ENCODE measurements at places on chromosomes 7 and 10.

DNA sequence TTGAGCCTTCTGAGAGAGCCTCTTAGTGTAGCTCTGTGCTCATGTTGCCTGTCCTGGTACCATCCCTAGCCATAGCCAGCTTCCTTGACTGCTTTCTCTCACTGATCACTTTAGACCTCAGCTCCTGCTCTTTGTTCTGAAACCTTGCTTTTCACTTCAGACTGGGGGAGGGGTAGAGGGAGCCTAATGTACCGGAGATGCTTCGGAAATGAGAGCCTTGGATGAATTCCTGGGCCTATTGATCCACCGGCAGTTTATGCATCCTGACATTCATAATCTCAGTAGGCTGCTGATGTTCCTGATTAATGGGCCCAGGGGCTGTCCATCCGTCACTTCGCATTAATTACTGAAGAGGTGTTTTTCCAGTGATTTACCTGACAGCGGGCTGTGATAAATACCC, 38.8 kb downstream of the R3HCC1L start:
- no peak for DNase-seq

DNA sequence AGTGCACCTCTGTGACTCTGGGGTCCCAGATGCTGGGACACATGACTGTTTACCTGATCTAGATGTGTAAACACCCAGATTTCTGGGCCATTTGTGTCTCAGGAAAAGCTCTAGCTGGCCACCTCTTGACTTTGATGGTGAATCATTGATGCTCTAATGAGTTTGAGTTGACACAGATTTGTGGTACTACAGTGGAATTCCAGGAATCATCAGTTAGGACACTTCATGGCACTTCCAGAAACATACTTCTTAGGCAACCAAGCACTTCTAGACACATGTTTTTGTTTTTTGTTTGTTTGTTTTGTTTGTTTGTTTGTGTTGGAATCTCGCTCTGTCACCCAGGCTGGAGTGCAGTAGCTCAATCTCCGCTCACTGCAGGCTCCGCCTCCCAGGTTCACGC, 302.2 kb upstream of the ZMIZ1 start:
- no peak for DNase-seq

DNA sequence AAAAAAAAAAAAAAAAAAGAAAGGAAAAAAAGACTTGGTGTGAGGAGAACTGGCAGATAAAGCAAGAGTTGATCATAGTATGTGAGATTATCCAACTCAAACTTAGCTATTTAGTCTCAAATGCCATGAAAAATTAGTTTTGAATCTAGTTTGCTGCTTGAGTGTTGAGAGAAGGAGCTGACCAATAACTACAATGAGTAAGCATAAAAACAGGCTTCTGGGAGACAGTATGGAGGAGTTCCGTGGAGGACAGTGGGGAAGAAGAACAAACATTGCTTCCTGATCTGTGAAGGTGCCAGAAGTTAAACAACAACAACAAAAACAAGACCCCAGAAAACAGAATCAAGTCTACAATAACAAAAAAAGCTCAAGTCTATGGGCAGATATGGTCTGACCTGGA, 317.1 kb upstream of the POT1 start:
- DNase-seq = no peak

GRCh38 chr10:104038537-104038936, 47.1 kb downstream of the COL17A1 start:
- no peak for DNase-seq

GRCh38 chr7:139895141-139895829, 66.2 kb downstream of the TBXAS1 start:
- DNase-seq = no peak

- no peak for DNase-seq
Measured at GRCh38 chr7:20301311-20301939, 29.3 kb upstream of the ITGB8 start.

- no peak for DNase-seq
Measured at GRCh38 chr10:99487125-99487807, 45.5 kb upstream of the NKX2-3 start.

- DNase-seq = no peak
Measured at GRCh38 chr7:6164010-6164409, 108.4 kb downstream of the CYTH3 start.

GRCh38 chr7:143300959-143301935, 13.1 kb downstream of the CASP2 start:
- no peak for DNase-seq

DNA sequence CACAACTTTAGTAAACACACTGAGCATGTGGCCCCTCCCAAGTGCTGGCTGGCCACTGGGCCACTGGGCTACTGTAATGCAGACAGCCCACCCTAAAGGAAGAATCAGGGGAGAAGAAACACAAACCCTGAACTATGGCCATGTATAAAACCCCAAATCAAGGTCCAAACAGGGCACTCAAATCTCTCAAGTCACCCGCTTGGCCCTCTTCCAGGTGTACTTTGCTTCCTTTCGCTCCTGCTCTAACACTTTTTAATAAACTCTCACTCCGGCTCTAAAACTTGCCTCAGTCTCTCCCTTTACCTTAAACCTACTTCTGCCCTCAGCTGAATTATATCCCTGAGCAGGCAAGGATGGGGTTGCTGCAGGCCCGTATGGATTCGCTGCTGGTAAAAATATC, 72.6 kb downstream of the TPK1 start:
- DNase-seq = no peak

DNA sequence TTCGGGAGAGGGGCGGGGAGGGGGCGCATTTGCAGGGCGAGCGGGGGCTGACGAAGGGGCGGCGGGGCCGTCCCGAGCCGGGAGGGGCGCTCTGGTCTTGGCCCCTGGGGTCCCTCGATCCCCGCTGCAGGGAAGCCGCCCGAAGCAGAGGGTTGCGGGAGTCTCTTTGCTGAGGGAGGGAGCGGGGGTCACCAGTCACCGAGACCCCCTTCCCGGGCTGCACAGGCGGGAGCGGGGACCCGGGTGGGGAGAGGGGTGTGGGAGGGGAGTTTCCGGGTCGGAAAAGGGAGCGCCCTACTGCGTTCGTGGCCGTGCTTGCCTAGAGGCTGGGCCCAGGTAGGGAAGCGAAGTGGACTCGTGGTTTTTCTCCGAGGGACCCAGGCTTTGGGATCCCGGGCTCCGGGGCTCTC, 422 bp downstream of the AP1S1 start:
- DNase-seq = no peak

DNA sequence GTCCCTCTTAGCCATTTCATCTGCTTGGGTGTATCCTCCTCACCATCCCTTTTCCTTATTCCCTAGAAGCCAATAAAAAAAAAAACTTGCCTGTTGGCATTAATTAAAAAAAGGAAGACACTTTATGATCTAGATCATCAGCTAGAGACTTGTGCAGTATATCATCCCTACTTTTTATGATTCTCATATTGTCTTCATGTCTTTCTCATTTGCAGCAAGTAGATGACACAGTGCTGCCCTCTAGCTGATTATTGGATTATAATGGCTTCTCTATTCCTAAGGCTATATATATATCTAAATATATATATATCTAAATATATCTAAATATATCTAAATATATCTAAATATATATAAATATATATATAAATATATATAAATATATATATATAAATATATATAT, 272.4 kb upstream of the LRGUK start:
- DNase-seq = no peak

DNA sequence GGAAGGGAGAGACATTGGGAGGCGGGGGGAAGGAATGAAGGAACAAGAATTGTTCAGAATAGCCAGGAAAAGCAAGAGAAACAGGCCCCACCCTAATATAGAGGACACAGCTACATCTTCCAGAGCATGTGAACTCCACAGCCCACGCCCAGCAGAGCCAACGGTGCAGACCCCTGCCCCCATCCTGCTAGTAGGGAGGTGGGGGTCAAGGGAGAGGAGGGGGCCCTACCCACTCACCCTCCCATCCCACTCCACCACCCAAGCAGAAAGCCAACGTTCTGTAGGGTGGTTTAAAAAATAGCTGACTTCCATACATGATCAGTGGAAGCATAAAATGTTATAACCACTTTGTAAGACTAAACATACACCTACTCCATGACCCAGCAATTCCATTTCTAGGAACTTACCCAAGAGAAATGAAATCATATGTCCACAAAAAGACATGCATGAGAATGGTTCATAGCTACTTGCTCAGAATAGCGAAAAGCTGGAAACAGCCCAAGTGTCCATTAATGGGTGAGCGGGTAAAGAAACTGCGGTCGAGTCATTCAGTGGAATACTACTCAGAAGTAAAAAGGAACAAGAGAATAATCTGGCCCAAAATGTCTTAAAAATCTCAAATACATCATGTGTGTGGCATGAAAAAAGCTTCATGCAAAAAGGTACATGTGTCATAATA, 31.8 kb downstream of the CTBP2 start:
- no peak for DNase-seq

GRCh38 chr10:78258323-78259030, 224.8 kb downstream of the RPS24 start:
- no peak for DNase-seq

DNA sequence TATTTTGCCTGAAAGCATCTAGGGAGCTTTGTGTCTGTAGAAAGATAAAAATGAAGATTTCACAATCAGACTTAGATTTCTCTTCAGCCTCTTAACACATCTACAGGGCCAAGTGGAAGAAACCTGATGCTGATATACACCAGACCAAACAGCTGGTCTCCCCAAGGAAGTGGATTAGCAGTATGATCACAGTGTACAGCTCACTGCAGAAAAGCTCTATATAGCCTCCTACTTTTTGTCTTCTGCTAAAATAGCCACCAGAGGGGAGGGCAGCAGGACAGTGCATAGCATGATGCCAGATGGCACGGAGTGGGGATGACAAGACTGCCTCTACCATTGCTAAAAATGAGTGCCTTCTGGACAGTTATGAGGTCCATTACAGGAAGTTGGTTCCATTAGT, 16.0 kb downstream of the FAM13C start:
- DNase-seq = no peak

DNA sequence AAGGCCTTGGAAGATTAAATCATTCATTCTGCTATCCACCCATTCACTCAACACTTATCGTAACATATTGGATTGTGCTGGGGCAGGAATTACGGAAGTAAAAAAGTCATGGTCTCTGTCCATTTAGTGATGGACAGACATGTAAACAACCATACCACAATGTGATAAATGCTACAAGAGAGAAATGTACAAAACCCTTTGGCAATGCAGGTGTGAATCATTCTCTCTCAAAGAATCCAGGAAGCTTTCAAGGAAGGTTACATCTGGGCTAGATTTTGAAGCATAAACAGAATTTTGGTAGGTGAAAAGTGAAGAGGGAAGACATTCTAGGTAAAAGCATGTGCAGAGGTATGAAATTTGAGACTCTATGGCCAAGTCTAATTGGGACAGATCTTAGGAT, 61.7 kb upstream of the KCNIP2 start:
- no peak for DNase-seq

DNA sequence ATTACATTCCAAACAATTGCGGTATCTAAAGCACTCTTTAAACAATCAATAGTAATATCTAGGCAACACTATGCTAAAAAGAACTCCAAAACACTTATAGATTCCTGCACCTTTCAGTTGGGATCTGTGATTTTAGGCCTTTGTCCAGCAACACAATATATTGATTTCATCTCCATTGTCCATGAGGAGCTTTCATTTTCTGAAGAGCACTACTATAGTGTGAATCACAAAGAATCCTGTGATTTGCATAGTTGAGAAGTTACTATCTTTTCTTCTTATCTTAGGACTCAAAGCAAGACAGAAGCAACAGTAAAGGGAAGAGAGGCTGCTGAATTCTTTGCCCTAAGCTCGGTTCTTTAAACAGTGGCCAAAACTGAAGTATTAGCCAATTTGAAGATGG, 846.8 kb downstream of the IPMK start:
- DNase-seq = no peak

DNA sequence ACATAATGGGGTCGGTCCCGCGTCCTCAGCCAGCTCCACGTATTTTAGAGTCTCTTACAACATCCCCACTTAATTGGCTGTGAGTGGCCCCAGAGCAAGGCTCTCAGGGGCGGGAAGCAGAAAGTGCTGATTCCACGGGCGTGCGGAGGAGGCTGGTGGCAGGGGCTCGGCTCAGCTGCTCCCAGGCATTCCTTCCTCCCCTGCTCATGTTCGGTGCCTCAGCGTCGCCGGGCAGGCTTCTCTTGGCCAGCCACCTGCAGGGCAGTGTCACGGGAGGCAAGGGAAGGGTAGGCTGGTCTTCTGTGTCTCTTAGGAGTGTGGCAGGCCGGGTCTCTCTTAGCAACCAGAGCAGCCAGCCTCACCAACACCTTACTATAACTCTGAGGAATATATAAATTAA, 33.8 kb downstream of the IL15RA start:
- DNase-seq = no peak

DNA sequence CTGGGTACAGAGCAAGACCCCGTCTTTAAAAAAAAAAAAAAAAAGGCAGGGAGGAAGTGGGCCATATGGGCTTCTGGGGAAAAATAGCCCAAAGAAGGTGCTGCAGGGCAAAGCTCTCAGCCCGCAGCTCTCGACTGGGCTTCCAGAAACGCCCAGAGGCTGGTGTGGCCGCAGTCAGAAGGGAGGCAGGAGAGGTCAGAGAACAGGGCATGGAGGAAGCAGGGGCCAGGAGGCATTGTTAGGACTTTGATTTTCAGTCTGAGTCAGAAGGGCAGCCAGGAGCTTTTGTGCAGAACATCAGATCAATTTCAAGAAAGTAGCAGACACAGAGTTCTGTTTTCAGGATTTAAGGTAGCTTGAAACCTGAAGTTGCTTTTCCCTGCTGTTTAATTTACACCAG, 35.3 kb upstream of the CYTH3 start:
- no peak for DNase-seq

- DNase-seq = no peak
Measured at GRCh38 chr10:125646311-125646710, 36.7 kb downstream of the TEX36 start.

GRCh38 chr10:127368101-127368500, 171.7 kb upstream of the INSYN2A start:
- DNase-seq = no peak

DNA sequence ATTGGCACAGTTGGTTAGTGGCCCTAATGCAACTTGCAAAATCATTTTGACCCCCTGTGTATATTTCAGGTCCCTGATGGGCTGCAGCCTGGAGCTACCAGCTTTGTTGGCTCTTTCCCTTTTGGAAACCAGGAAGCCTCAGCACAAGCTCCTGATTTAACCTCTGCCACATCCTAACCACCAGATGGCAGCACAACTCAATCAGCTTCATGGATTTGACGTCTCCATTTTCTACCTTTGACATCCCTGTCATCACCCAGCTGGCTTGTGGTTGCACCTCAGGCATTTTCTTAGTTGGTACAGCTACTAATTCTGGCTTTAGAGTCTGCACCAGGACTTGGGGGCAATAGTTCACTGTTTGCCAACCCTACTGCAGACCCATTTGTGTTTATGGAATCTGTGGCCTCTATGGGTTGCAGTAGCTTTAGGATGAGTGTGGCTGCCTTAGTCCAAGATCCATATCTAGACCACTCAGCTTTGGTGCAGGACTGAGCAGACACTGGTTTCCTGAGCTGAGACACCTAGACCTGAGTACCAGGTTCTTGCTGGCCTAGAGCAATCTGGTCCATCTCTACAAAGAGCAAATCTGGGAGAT, 456.2 kb downstream of the REEP3 start:
- no peak for DNase-seq

GRCh38 chr10:128929131-128929530, 537.9 kb upstream of the MGMT start:
- no peak for DNase-seq
